ENCODE measurements at places on chromosomes 3 and 15. TPM values are rescaled to one million over a fixed set of nuclear protein-coding genes. Genes with fewer than 3 reads are reported as not detected.

Gene KBTBD13
- total RNA-seq, result not detected

Gene ZNF710
- 14.9 TPM for total RNA-seq

Gene CXCR6
- total RNA-seq, result not detected

Gene SYNPR
- total RNA-seq, result 0.59 TPM

Gene PDCD7
- total RNA-seq, result 24.7 TPM

Gene PLS1
- total RNA-seq, result 15.8 TPM

Gene SATB1
- 38.2 TPM for total RNA-seq

Gene SLC24A5
- not detected for total RNA-seq

Gene LRRC31
- total RNA-seq, result not detected

DNA sequence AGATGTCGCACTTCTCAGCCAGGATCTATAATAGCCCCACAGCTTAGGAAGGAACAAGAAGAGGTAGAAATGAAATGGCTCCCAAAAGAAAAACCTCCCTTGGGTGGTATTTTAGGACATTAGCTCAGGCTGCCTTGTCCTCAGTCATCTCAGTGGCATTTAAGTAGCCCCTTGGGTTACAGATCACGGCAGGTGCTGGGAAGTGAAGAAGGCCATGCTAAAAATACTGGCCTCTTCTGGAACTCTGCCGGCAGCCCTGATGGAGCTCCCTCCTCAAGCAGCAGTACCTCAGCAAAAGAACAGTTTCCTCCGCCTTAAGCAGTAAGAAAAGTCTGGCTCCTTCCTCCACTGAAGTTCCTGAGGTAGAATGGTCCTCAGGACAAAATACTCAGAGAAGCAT, 7.3 kb upstream of the TPM1 start:
- no peak overlapping the region for H3K4me3 ChIP-seq
- no peak overlapping the region for H3K27ac ChIP-seq
- no peaks in the 10 kb centered on the region for H3K27me3 ChIP-seq
- no peak for DNase-seq
- no peaks in the 10 kb centered on the region for H3K36me3 ChIP-seq
- H3K4me1 ChIP-seq, result no peaks in the 10 kb centered on the region

- H3K4me3 ChIP-seq, result no peak overlapping the region
- DNase-seq, result no peak
Observed at GRCh38 chr3:51681453-51681852, 10.4 kb downstream of the TEX264 start.

GRCh38 chr3:17442332-17443049, 299.9 kb downstream of the TBC1D5 start:
- H3K27ac ChIP-seq, result no peak overlapping the region
- no peaks in the 10 kb centered on the region for H3K36me3 ChIP-seq
- no peaks in the 10 kb centered on the region for H3K27me3 ChIP-seq
- no peaks in the 10 kb centered on the region for H3K4me1 ChIP-seq
- no peak overlapping the region for H3K4me3 ChIP-seq
- no peak for DNase-seq

GRCh38 chr3:8492744-8493511, 8.7 kb upstream of the LMCD1 start:
- no peak for DNase-seq
- H3K27ac ChIP-seq, result no peak overlapping the region
- peaks cover 48% of the 10 kb centered on the region for H3K4me1 ChIP-seq
- H3K27me3 ChIP-seq, result peaks cover 19% of the 10 kb centered on the region
- no peaks in the 10 kb centered on the region for H3K36me3 ChIP-seq

GRCh38 chr3:168581771-168582225, 486.1 kb upstream of the GOLIM4 start:
- H3K4me1 ChIP-seq, result peaks cover 17% of the 10 kb centered on the region
- peak overlapping the region; percentile 61 for H3K27ac ChIP-seq
- no peak overlapping the region for H3K4me3 ChIP-seq

- no peak overlapping the region for H3K27ac ChIP-seq
- DNase-seq, result no peak
- H3K4me3 ChIP-seq, result no peak overlapping the region
Observed at GRCh38 chr3:152459572-152459971, 190.8 kb downstream of the MBNL1 start.

- H3K4me3 ChIP-seq, result peak overlapping the region; percentile 62
- peaks cover 16% of the 10 kb centered on the region for H3K4me1 ChIP-seq
- no peak overlapping the region for H3K27ac ChIP-seq
- no peaks in the 10 kb centered on the region for H3K36me3 ChIP-seq
- no peak for DNase-seq
Observed at GRCh38 chr3:42161050-42161935, 70.1 kb downstream of the TRAK1 start.

- H3K27me3 ChIP-seq, result no peaks in the 10 kb centered on the region
- no peaks in the 10 kb centered on the region for H3K36me3 ChIP-seq
- peaks cover 41% of the 10 kb centered on the region for H3K4me1 ChIP-seq
- H3K4me3 ChIP-seq, result no peak overlapping the region
Observed at GRCh38 chr15:93247466-93248121, 158.6 kb upstream of the RGMA start.

DNA sequence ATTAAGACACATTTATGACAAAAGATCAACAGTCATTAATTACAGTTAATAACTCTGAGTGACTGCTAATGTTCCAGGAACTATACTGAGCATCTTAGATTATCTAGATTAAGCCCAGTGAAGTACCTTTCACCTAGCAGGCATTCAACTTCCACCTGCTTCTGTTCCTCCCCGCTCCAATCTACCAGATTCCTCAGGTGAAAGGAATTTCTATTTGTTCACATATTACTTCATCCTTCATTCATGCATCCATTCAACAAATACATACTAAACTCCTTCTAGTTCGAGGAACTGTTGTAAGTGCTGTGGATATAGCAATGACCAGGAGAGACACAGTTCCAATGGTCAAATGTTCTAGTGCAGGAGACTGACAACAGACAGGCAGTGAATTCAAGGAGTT, 139.3 kb downstream of the FILIP1L start:
- H3K27me3 ChIP-seq, result no peaks in the 10 kb centered on the region
- no peaks in the 10 kb centered on the region for H3K4me1 ChIP-seq
- H3K36me3 ChIP-seq, result no peaks in the 10 kb centered on the region
- no peak for DNase-seq
- H3K4me3 ChIP-seq, result no peak overlapping the region

GRCh38 chr3:50347187-50347813, 1.8 kb upstream of the ZMYND10 start:
- H3K27ac ChIP-seq, result no peak overlapping the region
- no peaks in the 10 kb centered on the region for H3K36me3 ChIP-seq
- H3K4me1 ChIP-seq, result peaks cover 10% of the 10 kb centered on the region
- no peak overlapping the region for H3K4me3 ChIP-seq
- DNase-seq, result peak; percentile 74
- H3K27me3 ChIP-seq, result peaks cover 42% of the 10 kb centered on the region

- peaks cover 12% of the 10 kb centered on the region for H3K4me1 ChIP-seq
- H3K27ac ChIP-seq, result peak overlapping the region; percentile 70
- peak overlapping the region; percentile 76 for H3K4me3 ChIP-seq
- DNase-seq, result no peak
- H3K27me3 ChIP-seq, result no peaks in the 10 kb centered on the region
Observed at GRCh38 chr15:90716317-90716975, 700 bp upstream of the BLM start.

DNA sequence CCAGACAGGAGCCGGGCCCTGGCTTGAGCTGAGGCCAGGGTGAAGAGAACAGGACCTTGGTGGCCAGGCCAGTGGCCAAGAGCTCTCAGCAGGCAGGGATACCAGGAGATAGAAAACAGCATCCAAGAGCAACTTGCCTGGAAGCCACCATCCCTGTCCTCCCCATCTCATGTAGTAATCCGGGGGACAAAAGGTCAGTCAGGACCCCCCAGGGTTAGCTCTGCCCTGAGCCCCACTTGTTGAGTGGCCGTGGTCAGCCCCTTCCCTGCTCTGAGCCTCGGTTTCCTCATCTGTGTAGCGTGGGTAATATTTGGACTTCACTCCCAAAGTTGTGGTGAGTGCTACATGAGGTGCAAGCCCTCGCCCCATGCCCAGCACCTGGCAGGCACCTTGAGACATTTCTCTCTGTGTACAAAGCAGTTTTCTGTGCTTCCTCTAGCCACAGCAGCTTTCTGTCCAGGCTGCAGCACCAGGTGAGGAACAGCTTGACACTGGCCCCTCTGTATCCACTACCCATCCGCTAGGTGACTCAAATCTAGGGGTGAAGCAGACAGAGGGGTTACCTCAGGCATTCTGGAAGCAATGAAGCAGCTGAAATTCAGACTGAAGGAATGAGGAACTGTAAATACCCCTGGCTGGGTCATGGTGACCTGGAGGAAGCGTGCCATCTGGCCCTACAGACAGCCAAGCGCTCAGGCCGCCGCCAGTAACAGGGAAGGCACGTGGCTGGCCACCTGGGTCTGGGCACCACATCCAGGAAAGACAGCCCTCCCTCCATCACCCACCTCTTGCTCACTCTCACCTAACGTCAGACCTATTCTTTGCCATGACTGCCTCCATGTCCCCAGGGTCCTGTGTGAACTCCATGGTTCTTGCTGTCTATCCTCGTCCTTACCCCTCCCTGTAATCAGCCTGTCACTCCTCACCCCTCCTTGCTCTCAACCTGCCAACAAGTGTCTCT, 6.7 kb downstream of the CISH start:
- H3K36me3 ChIP-seq, result no peaks in the 10 kb centered on the region
- H3K4me3 ChIP-seq, result no peak overlapping the region
- DNase-seq, result no peak

- no peak for DNase-seq
- H3K27me3 ChIP-seq, result no peaks in the 10 kb centered on the region
- H3K4me1 ChIP-seq, result no peaks in the 10 kb centered on the region
- no peak overlapping the region for H3K27ac ChIP-seq
- H3K4me3 ChIP-seq, result no peak overlapping the region
Observed at GRCh38 chr3:35666888-35667287, 27.6 kb downstream of the ARPP21 start.

DNA sequence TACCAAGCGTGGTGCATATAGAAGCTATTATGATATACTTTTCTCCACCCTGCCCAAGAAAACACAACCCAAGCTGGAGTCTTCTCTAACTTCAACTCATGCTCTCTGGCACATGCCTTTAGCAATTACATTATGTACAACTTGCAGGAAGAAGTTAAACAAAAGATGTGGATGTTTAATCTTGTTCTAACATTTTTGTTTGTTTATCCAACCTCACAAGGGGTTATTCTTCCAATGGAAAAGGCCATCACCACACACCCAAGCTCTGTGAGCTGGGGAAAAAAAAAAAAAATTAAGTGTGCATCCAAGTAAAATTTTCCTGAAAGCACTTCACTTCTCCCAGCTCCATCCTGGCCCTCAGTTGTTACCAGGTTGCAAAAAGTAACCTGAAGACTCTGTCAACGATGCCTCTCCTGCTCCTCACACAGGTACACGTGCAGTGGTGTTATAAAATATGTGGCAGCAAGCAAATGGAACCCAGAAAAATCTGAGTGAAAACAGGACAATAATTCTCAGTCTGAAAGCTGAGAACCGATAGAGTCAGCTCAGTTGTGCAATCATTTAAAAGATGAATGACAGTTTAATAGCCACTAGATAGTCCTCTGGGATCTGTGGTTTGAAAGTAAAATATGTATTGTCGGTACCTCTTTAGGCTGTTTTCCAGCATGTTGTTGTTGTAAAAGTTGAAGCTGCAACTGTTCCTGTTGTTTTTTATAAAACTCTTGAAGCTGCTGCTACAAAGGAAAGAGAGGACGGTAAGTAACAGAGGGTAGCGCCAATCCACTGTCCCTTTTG, 531.4 kb downstream of the FOXP1 start:
- no peak overlapping the region for H3K4me3 ChIP-seq
- no peak overlapping the region for H3K27ac ChIP-seq
- peaks cover 47% of the 10 kb centered on the region for H3K4me1 ChIP-seq
- no peak for DNase-seq

DNA sequence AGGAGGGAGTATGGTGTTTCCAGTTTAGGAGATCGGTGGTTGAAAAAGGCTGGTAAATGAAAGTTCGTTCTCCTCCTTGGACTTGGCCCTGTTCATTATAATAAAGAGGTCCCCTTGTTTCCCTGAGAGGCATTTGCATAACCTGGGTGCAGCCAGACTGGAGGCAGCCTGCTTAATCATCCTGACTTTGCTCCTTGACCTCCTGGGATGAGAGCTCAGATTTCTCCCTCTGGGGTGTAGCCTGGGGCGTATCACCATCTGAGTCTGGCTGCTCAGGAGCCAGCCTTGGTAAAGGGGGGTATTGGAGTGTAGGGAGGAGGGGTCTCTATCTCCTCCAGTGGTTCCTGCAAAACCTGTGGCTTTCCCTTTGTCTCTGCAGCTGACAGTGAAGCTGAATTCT, 21.3 kb upstream of the ACAD9 start:
- DNase-seq, result no peak
- no peaks in the 10 kb centered on the region for H3K27me3 ChIP-seq
- H3K4me1 ChIP-seq, result no peaks in the 10 kb centered on the region

DNA sequence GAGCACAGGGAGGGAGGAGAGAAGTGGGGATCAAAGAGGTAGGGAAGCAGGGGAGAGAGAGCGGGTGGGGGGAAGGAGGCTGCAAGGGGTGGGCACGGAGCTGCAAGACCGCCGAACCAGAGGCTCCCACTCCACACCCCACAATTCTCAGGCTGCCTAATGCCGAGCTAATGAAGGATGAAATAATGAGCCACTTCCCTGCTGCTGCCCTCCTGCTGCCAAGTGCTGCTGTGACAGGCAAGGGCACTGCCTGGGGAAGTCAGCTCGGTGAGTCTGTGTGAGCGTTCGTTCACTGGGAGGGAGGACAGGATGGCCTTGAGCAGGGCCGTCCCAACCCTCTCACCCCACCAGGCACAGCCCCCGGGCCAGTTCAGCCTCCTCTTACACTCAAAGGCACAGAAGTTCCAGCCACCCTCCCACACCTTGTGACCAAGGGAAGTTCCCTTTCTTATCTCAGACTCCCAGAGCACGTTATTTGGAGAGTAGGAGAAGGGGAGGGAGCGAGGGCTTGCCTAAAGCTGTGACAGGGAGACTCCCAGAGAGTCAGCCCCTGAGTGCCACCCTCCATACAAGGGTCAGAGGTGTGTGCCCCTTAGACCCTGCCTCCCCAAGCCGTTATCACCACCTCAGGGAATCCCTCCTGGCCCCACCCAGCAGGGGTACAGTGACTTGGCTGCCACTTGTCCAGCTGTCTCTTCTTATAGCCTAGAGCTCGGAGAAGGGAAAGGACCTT, 12.4 kb downstream of the GLYCTK start:
- H3K36me3 ChIP-seq, result no peaks in the 10 kb centered on the region
- DNase-seq, result peak; percentile 62
- no peak overlapping the region for H3K27ac ChIP-seq
- H3K4me3 ChIP-seq, result peak overlapping the region; percentile 52
- no peaks in the 10 kb centered on the region for H3K27me3 ChIP-seq

- peaks cover 6% of the 10 kb centered on the region for H3K4me1 ChIP-seq
- H3K36me3 ChIP-seq, result no peaks in the 10 kb centered on the region
- H3K4me3 ChIP-seq, result no peak overlapping the region
- H3K27ac ChIP-seq, result no peak overlapping the region
Observed at GRCh38 chr3:64954995-64955636, 267.3 kb upstream of the ADAMTS9 start.

GRCh38 chr3:13477943-13478342, 2.2 kb upstream of the HDAC11 start:
- no peak overlapping the region for H3K4me3 ChIP-seq
- peaks cover 15% of the 10 kb centered on the region for H3K4me1 ChIP-seq
- H3K27me3 ChIP-seq, result peaks cover 14% of the 10 kb centered on the region
- H3K27ac ChIP-seq, result no peak overlapping the region
- DNase-seq, result no peak

- no peaks in the 10 kb centered on the region for H3K27me3 ChIP-seq
- H3K36me3 ChIP-seq, result no peaks in the 10 kb centered on the region
- H3K27ac ChIP-seq, result no peak overlapping the region
- peaks cover 6% of the 10 kb centered on the region for H3K4me1 ChIP-seq
Observed at GRCh38 chr3:68912376-68912775, 20.0 kb downstream of the TAFA4 start.

- H3K36me3 ChIP-seq, result no peaks in the 10 kb centered on the region
- no peaks in the 10 kb centered on the region for H3K27me3 ChIP-seq
- no peak overlapping the region for H3K27ac ChIP-seq
- DNase-seq, result no peak
- H3K4me1 ChIP-seq, result peaks cover 47% of the 10 kb centered on the region
Observed at GRCh38 chr15:73017987-73018386, 34.3 kb upstream of the NEO1 start.
